Stomach (tissue), 19 donors: ENCODE measurements at places on chromosomes 6 and 20. TPM values are rescaled to one million over a fixed set of nuclear protein-coding genes. Genes with fewer than 3 reads are reported as not detected.

Gene ZKSCAN8
- 101 TPM for total RNA-seq

Gene OR2J3
- total RNA-seq, result not detected

Gene SIRPG
- total RNA-seq, result not detected

Gene CTCFL
- not detected for total RNA-seq

Gene HDGFL1
- not detected for total RNA-seq

Gene TNF
- total RNA-seq, result not detected

Gene HLA-DRA
- total RNA-seq, result 84.6 TPM

Gene ECT2L
- not detected for total RNA-seq

Gene FRK
- 21.0 TPM for total RNA-seq

Gene ULBP2
- total RNA-seq, result not detected

Gene FAM162B
- total RNA-seq, result 7.7 TPM

Gene CDSN
- total RNA-seq, result not detected

Gene ZHX3
- total RNA-seq, result 15.1 TPM

Gene MANEA
- total RNA-seq, result 1.2 TPM

Gene OR2H2
- total RNA-seq, result not detected

Gene TNFRSF6B
- 2.0 TPM for total RNA-seq

Gene SNTA1
- 40.8 TPM for total RNA-seq

Gene POM121L2
- total RNA-seq, result not detected

Gene TRIM10
- not detected for total RNA-seq

Gene CASS4
- total RNA-seq, result 0.45 TPM

Gene LBP
- not detected for total RNA-seq

Gene TMEM74B
- not detected for total RNA-seq

Gene RNF217
- total RNA-seq, result 10.4 TPM

Gene TSBP1
- total RNA-seq, result not detected

Gene TMC2
- total RNA-seq, result not detected

Gene SNX3
- total RNA-seq, result 46.1 TPM

Gene RBBP9
- total RNA-seq, result 4.9 TPM

Gene SLC2A10
- 13.4 TPM for total RNA-seq

Gene CRISP3
- total RNA-seq, result not detected

Gene WFDC10B
- not detected for total RNA-seq

Gene TFAP2A
- not detected for total RNA-seq

Gene EYA4
- 16.3 TPM for total RNA-seq

Gene DNAH8
- not detected for total RNA-seq

Gene CALHM5
- total RNA-seq, result under 0.01 TPM

Gene SMPDL3A
- total RNA-seq, result 24.0 TPM

Gene OR2B6
- total RNA-seq, result not detected

Gene SNHG17
- total RNA-seq, result 12.5 TPM

Gene TCF15
- total RNA-seq, result not detected

Gene KIAA1755
- 3.1 TPM for total RNA-seq

Gene NHLRC1
- not detected for total RNA-seq

Gene ZNF391
- 0.87 TPM for total RNA-seq

Gene EYS
- 0.58 TPM for total RNA-seq

Gene PSORS1C1
- total RNA-seq, result not detected

Gene APCDD1L
- not detected for total RNA-seq

Gene RBPJL
- not detected for total RNA-seq

Gene SEMG1
- not detected for total RNA-seq

Gene SNX9
- total RNA-seq, result 22.9 TPM

Gene ABCF1
- 7.6 TPM for total RNA-seq

Gene C20orf141
- total RNA-seq, result not detected

Gene TRAPPC3L
- not detected for total RNA-seq

Gene MAP7
- total RNA-seq, result 2.3 TPM

Gene RFX6
- total RNA-seq, result 1.3 TPM

Gene ANKEF1
- 1.3 TPM for total RNA-seq
